ENCODE measurements at places on chromosomes 2 and 18.

- no peak for DNase-seq
Observed at GRCh38 chr2:134304394-134305108, 50.7 kb downstream of the MGAT5 start.

DNA sequence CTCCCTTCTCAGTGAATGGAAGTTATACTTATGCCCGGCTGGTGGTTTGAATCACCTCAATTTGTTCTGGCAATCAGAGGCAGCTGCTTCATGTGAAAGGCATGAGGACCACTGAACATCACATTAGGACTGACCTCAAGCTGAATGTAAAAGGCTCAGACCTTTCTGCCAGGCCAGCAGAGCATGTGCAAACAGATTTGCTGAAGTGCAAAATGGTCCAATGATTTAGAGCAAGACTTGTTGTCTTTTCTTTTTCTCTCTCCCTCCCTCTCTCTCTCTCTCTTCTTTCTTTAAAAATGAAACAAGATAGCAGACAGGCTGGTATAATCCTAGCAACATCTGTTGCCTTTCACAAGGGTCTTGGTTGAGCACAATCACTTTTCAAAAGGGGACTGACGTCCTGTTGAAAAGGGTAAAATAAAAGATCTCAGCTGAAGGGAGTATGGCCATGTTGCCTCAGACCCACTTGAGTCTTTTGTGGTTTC, 13.3 kb upstream of the CDH7 start:
- no peak for DNase-seq

DNA sequence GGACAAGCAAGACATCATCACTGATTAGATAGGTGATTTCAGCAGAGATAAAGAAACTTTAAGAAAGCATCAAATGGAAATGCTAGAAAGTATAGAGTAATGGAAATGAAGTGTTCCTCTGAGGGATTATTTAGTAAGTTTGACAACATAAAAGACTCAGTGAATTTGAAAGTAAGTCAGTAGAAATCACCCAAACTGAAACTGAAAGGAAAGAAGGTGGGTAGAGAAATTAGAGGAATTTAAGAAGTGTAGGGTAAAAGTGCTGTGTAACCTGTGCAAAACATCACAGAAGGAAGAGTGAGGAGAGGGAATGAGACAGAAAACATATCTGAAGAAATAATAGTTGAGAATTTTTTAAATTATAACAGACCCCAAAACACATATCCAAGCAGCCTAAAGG, 343.1 kb downstream of the CBLN2 start:
- no peak for DNase-seq

DNA sequence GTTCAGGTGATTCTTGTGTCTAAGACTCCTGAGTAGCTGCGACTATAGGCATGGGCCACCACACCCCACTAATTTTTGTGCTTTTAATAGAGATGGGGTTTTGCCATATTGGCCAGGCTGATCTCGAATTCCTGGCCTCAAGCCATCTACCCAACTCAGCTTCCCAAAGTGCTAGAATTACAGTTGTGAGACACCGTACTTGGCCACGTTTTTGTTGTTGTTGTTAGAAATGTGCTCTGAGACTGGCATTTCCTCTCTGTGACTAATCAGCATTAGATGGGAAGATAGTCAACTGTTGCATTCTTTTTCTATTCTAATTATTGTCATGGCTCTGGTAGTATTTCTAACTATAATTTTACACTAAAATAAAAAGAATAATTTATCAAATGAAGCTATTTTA, 191.7 kb downstream of the CAMKMT start:
- peak; percentile 85 for DNase-seq

- no peak for DNase-seq
Observed at GRCh38 chr2:40430776-40431599, 20.9 kb downstream of the SLC8A1 start.

- DNase-seq: no peak
Observed at GRCh38 chr2:164979113-164979512, 23.8 kb upstream of the SLC38A11 start.

GRCh38 chr2:136666-137065, 90.4 kb upstream of the FAM110C start:
- no peak for DNase-seq

DNA sequence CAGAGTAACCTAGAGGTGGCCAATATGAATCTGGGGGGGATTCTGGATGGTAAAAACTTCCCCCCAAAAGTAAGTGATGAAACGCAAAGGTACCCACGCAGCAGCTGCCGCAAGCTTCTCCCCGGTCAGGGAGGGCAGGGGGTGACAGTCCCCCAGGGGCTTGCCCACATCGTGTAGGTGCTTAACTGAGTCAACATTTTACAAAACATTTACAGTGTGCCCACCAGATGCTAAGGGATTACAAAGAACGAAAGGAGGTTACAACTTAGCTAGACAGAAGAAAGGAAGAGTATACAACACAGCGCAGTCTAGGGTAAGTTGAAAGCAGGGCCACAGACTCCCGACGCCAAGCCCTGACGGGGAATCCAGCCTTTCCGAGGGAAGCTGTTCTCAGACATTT, 45.6 kb downstream of the LPIN2 start:
- no peak for DNase-seq

- DNase-seq: no peak
Observed at GRCh38 chr2:192140236-192140839, 54.4 kb downstream of the TMEFF2 start.

GRCh38 chr2:11480859-11481258, 14.9 kb upstream of the E2F6 start:
- no peak for DNase-seq

- DNase-seq: peak; percentile 49
Observed at GRCh38 chr2:121197369-121198091, 87.5 kb downstream of the TFCP2L1 start.

GRCh38 chr18:25420077-25420825, 68.3 kb upstream of the ZNF521 start:
- no peak for DNase-seq

DNA sequence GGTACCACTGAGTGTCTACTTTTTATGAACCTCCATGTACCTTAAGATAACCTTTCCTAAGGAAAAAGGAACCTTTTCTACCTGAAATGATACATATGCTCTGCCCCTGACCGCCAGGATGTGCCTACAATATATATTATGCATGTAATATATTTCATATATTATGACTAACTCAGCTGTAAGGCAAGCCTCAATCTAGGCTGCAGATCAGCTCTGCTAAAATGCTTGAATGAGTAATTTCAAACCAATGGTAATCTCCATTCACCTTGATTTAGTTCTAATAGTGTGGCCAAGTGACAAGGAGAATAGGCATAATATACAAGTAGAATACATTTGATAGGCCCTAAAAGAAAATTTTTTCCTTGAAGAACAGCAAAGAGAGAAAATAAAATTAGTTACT, 101.8 kb downstream of the DPP4 start:
- DNase-seq: no peak

DNA sequence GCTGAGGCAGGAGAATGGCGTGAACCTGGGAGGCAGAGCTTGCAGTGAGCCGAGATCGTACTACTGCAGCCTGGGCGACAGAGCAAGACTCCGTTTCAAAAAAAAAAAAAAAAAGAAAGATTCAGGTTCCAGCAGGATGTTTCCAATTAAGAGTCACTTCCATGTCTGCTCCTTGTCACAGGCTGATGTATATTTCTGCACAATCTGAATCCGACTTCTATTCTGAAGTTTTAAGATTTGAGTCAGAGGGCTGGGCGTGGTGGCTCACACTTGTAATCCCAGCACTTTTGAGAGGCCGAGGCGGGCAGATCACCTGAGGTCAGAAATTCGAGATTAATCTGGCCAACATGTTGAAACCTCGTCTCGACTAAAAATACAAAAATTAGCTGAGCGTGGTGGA, 24.7 kb downstream of the SNRPD1 start:
- DNase-seq: no peak

DNA sequence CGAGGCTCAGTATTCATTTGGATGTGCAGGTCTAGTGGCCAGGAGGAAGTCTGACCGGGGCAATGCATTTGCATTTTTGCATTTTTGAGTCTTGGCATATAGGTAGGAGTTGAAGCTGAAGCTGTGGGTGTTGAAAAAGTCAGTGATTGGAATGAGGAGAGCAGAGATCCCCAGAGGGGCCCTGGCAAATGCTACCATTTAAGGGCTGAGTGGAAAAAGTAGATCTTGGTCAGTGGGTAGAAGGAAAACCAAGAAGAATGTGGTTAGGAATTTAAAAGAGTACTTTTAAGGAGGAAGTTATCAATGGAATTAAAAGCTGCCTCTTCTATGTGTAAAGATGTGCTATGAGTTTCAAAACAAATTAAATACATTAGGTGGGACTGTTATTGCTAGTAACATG, 143.0 kb downstream of the ZEB2 start:
- no peak for DNase-seq

- DNase-seq: no peak
Observed at GRCh38 chr18:21865043-21865442, 124.5 kb downstream of the MIB1 start.

DNA sequence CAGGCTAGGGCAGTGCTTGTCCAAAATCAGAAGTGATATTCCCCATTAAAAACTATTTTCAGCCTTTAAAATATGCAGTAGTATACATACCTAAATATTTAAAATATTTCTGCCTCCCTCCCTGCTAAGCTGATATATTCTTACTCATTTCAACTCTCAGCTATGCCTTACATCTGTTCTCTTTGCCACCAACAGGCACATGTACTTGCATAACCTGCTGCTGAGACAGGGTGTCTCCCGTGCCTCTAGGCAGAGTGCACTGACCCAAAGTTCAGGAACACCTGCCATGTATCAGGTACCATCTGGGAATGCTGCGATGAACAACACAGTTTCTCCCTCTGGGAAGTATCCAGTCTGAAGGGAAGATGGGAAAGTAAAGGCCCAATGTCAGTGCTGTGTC, 91.7 kb downstream of the STK39 start:
- DNase-seq: no peak

GRCh38 chr2:234495251-234496054, 1.4 kb downstream of the ARL4C start:
- DNase-seq: no peak

DNA sequence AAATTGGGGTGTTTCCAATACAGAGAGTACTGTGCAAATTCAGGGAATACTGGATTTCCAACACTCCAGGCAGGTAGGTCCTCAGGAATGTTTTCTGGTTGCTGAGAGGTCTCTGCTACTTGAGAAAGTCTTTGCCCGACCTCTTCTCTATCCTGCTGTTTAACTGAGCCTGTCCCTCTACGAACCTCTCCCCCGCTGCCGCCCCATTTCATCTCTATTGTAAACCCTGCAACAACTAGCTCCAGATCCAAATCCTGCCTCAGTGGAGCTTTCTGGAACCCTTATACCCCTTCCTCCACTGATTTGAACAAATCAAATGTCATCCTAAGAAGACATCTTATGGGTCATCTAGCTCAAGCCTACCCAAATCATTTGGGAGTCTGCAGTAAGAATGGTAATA, 1.3 kb downstream of the EIF4E2 start:
- no peak for DNase-seq

GRCh38 chr2:19754907-19755306, 146.9 kb downstream of the TTC32 start:
- no peak for DNase-seq

DNA sequence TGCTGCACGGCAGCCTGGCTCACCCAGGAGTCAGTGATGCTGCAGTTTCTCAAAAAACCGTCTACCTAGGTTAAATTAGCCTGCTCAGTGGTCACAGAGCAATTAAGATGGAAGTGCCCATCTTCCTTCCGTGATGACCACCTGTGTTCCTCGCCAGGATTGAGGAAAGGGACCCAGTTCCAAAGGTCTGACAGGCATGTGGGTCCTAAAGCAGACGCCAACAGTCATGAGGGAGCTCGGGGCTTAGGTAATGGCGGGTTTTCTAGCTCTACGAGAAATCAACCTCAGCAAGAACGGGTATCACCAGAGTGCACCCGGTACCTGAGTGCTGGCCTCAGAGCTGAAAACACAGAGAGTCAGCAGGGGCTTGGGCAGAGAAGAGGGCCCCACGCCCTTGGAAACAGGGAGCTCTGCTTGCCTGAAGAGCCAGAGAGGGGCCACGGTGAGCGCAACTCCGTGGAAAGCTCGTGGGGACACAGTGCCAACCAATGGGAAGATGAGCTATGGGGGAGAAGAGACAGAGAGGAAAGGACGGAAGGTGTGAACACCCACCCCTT, 34.3 kb upstream of the DNMT3A start:
- no peak for DNase-seq

GRCh38 chr2:217774232-217774631, 228.6 kb downstream of the TNS1 start:
- no peak for DNase-seq

DNA sequence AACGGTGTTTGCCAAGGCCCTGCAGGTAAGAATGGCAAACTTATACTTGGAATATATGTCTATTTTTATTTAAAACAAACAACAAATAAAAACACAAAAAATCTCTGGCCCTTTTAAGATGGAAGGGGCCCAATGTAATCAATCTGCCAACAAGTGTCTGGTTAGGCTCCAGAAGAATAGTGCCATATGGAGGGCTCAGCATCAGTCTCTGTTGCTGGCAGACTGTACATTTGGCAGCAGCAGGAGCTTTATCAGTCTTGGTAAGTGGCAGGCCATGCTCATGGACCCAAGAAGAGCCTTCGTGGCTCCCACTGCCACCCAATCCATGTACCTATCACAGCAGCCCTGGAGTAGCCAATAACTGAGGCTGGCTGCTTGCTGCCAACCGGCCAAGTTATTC, 101.1 kb downstream of the GALNT3 start:
- DNase-seq: no peak

DNA sequence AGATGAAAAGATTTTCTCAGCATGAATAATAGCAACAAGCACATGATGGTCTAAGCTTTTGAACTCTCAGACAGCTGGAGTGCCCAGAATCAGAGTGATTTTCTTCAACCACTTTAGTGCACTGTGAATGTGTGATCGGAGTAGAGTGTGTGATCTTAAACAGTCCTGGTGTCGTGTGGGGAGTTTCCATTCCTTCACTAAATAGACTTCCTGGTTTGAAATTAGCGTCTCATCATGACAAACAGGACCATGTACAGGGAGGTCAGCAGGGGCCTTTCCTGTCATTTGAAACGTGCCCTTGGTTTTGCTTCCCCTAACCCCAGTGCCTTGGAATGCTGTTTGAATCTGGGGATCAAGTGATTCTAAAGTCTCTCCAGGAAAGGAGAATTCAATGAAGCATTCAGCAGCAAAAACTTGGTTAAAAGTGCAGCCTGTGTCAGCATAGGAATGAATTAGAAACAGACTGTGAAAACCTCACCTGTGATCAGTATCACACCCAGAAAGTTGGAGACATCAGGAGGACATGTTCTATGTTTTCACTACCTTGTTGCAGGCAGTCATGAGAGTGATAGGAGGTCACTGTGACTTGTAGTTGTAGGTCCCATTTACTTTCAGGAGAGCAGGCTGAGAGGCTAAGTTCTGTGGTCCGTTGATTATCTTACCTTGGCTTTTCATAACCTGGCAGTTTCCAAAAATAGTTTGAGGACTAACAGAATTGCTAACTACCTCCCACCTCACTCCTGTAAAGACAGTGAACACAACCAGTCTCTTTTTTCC, 400.3 kb downstream of the MTX2 start:
- no peak for DNase-seq

- no peak for DNase-seq
Observed at GRCh38 chr2:240324312-240325015, 111.0 kb upstream of the GPC1 start.
